T1000 (cell line): ENCODE measurements at places on chromosomes 3 and 15.
A peak's percentile ranks its signal among the peaks of the same experiment; 100 is the strongest.

- DNase-seq = no peak
Observed at GRCh38 chr15:71634820-71635560, 175.4 kb upstream of the NR2E3 start.

DNA sequence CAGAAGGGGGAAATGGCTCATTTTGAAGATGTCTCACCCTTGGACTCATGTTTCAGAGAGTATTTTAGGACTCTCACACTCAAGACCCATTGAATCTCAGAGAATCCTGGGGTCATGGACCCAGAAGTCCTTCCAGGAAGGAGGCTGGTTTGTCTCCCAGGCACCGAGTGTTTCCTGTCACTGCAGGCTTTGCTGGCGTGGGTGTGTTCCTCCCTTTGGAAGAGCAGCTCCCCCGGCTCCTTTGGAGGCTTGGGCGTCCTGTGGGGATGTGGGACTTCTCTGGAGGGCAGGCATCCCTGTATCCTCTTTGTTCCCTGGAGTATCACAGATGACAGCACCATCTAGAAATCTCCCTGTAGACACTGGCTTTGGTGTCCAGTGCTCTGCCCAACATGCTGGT lies 40.0 kb downstream of the DNAH1 start:
- no peak for DNase-seq

DNA sequence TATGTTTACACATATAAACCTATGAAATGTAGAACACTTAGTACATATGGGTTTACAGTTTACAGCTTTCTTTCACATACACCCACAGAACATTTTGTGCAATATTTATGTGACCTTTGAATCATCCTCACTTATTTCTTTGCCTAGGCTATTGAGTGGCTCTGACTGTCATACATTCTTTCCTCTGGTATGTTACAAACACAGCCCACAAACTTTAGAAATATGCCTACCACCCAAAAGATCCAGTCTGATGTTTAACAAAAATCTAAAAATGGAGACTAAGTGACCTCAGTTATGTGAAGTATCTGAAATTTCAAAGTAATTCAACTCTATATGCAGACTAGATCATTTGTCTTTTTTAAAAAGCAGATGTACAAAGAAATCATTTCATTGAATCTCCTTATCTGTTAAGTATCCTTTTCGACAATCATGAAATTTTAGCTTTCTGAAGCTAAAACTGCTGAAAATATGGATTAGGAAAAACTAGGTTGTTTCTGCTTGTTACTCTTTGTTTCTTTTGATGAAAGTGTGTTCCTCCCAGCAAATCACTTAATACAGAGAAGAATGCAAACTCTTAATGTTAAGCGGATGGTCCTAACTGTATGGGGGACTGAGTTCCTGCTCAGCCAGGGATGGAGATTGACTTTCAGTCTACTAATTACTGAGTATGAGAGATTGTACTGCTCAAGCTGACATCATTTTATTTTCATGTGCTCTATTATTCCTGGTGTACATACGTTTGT lies 27.7 kb downstream of the CCDC54 start:
- DNase-seq = no peak

- no peak for DNase-seq
Observed at GRCh38 chr3:142498397-142499180, 50.8 kb upstream of the XRN1 start.

GRCh38 chr3:138338811-138339210 lies 9.2 kb upstream of the NME9 start:
- no peak for DNase-seq

GRCh38 chr15:60546744-60547143 lies 67.8 kb upstream of the ICE2 start:
- no peak for DNase-seq

DNA sequence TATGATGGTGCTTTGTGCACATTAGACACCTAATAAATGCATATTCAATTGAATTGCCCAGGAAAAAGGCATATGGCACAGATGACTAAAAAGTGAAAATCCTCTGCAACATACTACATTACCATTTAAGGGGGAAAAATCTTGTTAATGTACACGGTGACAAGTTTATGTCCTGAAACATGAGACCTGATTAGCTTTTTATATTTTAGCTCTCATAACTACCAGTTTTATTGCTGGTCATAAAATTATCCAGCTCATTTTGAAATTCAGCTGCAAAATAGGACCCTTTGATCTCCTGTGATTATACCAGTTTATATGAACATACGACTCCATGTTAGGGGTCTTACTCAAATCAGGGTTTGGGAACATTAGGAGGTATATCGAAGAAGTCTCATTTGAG lies 684.6 kb upstream of the CCDC54 start:
- DNase-seq = no peak

- DNase-seq = no peak
Observed at GRCh38 chr15:34795267-34796081, at the start of gene ACTC1. ACTC1 (minus strand) TSS chr15:34795549; CDS start chr15:34794808, 741 bp downstream.

GRCh38 chr3:43341788-43342187 lies 55.4 kb downstream of the SNRK start:
- no peak for DNase-seq

- no peak for DNase-seq
Observed at GRCh38 chr3:88150371-88150770, 612 bp downstream of the C3orf38 start.

GRCh38 chr15:90412356-90413194 lies 24.5 kb downstream of the IQGAP1 start:
- no peak for DNase-seq

DNA sequence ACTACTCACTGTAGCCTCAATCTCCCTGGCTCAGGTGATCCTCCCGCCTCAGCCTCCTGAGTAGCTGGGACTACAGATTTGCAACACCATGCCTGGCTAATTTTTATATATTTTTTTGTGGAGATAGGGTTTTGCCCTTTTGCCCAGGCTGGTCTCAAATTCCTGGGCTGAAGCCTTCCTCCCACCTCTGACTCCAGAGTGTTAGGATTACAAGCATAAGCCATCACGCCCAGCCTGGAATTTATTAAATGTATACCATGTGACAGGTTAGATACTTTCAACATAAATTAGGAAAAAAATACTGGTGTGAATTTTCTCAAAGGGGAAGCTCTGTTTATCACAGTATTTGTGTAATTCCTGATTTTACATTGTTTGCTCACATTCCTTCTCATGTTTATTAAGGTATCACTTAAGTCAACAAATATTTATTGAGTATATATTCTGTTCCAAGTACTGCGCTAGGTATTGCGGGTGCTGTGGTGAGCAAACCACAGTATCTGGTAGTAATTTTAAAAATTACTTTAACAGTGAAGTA lies 24.8 kb downstream of the PPP4R2 start:
- DNase-seq = no peak

DNA sequence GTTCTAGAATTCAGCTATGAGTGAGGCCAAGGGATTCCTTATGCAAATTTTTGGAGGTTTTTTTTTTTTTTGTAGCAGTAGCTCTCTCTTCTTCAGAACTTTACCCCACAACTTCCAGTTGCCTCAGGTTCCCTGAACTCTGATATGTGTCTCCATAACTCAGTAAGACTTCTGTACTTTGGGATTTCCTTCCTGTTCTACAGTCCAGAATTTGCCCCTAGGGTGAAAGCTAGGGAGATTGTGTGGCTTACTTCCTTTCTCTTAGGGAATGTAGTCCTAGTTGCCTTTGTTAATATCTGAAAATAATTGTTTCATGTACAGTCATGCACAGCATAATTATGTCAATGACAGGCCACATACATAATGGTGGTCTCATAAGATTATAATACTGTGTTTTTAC lies 30.8 kb downstream of the LRRC28 start:
- no peak for DNase-seq

GRCh38 chr3:134002306-134002705 lies 27.4 kb downstream of the SLCO2A1 start:
- no peak for DNase-seq

DNA sequence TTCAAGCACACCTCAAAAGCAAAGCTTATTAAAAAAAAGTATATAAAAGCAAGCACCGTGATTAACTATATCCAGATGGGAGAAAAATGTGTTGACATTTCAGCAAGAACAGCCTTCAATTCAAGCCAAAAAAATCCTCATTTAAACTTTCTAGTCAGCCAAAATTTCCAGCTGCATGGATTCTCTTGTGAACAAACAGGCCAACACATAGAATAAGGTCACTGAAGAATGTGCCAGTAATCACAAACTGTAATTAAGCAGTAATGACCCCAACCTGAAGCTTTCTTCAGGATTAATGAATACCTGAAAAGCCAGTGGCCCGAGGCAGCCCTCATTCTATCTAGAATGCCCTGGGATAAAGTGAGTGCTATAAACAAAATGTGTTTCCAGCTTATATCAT lies 130.7 kb upstream of the KCNMB2 start:
- DNase-seq = no peak

GRCh38 chr15:65663521-65663920 lies 41.8 kb downstream of the SLC24A1 start:
- DNase-seq = no peak

DNA sequence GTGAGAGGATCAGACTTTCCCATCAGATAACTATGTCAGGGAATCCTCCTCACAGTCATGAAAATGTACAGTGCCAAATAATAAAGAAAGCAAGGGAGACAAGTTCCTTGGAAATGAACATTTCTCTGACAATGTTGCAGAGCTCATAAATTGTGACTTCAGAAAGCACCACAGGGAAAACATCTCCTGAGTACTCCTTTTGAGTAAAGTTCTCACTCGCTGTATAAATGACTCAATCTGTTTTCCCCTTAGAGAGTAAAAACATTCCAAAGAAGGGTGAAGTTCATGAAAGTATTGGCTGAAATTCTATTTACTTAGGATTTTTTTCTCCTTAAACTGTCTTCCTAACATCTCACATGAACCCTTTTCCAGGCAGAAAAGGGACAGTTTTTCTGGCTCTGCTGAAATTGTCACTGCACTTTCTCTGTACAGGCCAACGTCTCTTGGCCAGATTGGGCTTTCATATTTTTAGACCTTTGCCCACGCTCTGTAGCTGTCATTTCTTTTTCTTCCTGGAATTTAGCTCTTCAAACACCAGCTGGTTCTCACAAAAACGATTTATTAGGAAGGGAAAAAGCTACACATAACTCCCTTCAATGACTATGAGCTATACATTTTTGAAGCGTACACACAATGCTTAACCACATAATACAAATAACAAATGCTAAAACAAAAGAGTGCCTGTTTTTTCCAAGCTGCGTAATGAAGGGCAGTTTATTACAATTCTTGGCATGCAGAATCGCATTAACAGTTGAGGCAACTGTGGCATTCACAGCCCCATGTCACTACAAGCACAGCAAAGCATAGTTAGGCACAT lies 216.1 kb downstream of the ATP8B4 start:
- no peak for DNase-seq

- DNase-seq = no peak
Observed at GRCh38 chr15:48020166-48020565, 100.6 kb upstream of the SLC24A5 start.

DNA sequence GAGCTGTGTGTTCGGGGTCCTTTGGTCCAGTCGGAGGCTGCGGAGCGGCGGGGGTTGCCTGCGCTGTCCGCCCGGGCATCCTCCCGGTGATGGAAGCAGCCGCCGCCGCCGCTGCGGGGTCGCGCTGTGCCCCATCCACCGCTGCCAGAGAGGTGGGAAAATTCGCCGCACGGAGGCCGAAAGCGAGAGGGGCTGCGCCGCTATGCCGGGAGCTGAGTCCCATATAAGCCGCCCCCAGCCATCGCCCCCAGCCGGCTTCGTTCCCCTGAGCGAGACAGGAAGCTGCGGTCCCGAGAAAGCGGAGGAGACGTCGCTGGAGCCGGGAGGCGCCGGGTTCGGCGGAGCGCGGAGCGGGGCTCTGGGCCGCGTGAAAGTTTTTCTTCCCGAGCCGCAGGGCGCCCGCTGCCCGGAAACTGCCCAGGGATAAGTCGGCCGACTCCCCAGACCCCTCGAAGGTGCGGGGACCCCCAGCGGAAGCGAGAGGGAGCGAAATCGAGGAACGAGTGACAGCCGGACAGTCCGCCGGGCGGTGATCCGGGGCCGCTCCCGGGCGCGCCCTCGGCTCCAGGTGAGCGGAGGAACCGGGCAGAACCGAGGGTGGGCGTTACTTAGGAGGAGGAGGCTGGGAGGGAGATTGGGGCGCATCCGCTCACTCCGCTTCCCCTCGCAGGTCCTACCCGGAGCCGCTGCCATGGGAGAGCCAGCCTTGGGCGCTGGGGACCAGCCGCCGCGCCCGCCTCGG lies 574 bp downstream of the CHST2 start:
- peak; percentile 36 for DNase-seq

- DNase-seq = no peak
Observed at GRCh38 chr15:67329984-67330733, 75.6 kb downstream of the IQCH start.

DNA sequence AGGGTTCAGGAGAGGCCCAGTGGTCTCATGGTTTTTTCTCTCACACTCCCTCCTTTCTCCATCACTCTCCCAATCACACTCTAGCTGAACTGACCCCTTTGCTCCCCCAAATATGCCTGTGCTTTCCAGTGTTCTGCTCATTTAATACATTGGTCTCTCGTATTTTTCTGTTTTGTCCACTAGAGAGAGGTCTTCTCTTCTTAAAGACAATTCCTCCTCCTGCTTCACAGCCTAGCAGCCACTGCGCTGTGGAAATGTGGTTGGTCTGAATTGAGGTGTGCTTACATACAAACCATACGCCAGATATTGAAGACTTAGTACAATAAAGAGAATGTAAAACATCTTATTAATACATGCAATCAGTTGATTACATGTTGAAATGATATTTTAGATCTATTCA lies 60.6 kb upstream of the XCR1 start:
- no peak for DNase-seq

- no peak for DNase-seq
Observed at GRCh38 chr3:64349551-64349950, 124.3 kb upstream of the PRICKLE2 start.

GRCh38 chr3:146187334-146187950 lies 26.5 kb upstream of the PLOD2 start:
- DNase-seq = no peak

- DNase-seq = no peak
Observed at GRCh38 chr3:127688022-127688415, 15.3 kb downstream of the ABTB1 start.

DNA sequence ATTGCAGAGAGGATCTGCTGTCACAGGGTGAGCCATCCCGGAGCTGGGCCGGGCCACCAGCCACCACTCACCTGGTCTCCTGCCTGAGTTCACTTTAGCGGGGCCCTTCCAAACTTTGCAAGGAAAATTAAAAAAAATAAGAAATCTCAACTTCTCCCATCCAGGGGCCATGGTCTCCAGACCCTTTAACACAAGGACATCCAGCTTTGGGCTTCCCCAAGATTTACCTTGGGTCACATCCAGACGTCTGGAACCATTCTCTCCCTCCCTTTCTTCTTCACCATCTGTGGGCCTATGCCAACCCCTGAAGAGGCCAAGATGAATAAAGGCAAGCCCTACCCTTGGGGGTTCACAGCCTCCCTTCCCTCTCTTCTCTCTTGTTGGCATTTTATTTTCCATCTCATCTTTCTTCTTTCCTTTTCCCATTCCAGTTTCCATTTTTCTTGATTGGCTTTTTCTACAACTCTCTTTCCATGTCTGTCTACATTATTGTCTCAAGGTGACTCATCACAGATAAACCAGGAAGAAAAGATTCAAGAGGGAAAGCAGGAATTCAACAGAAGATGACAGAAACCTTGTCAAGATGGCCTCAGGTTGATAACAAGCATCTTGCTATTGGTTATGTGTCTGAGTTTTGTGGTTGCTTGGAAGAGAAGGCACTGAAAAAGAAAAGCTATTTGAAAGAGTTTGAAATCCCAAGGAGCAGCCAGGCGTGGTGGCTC lies 49.5 kb downstream of the ITGA11 start:
- no peak for DNase-seq
